ENCODE measurements at places on chromosomes 12 and 14. TPM values are rescaled to one million over a fixed set of nuclear protein-coding genes. Genes with fewer than 3 reads are reported as not detected.
A peak's percentile ranks its signal among the peaks of the same experiment; 100 is the strongest.

MEG3 gene
- 13.0 TPM for total RNA-seq

CEBPE gene
- not detected for total RNA-seq

- peak; percentile 28 for DNase-seq
These were observed 2.1 kb downstream of the PLD4 start for GRCh38 chr14:104926619-104927431.

GRCh38 chr12:69170293-69170692 is 69.1 kb upstream of the CPSF6 start:
- no peak for DNase-seq

ACYP1 gene
- 14.8 TPM for total RNA-seq

All from left colon (tissue), 2 donors.